ENCODE measurements at places on chromosomes 4 and X. TPM values are rescaled to one million over a fixed set of nuclear protein-coding genes. Genes with fewer than 3 reads are reported as not detected.

Gene LGI2
- total RNA-seq = under 0.01 TPM

Gene TMPRSS11D
- not detected for total RNA-seq

Gene NDP
- 2.2 TPM for total RNA-seq

Gene ETDB
- not detected for total RNA-seq

Gene IRAK1
- 79.8 TPM for total RNA-seq

Gene ERAS
- 0.37 TPM for total RNA-seq
